Tongue (tissue), 3 donors: ENCODE measurements at places on chromosomes 4 and X. TPM values are rescaled to one million over a fixed set of nuclear protein-coding genes. Genes with fewer than 3 reads are reported as not detected.

Gene CLTRN
- total RNA-seq: 1.0 TPM

Gene RNF212
- total RNA-seq: 4.0 TPM

Gene STBD1
- total RNA-seq: 64.8 TPM

Gene CDS1
- total RNA-seq: 4.5 TPM

Gene RASSF6
- 3.3 TPM for total RNA-seq

Gene EDA
- total RNA-seq: 21.2 TPM

Gene GATA1
- total RNA-seq: 0.41 TPM

Gene MTNR1A
- total RNA-seq: 0.21 TPM

Gene H2BW2
- not detected for total RNA-seq

Gene TENM3
- total RNA-seq: 62.0 TPM

GRCh38 chr4:186015212-186015817, 53.6 kb upstream of the TLR3 start:
- no peak for DNase-seq

- DNase-seq: no peak
These were observed 1.5 kb upstream of the NDNF start for GRCh38 chr4:121073672-121074381.

- no peak for DNase-seq
These were observed 207.6 kb upstream of the PITX2 start for GRCh38 chr4:110830461-110830860.

- peak; percentile 73 for DNase-seq
These were observed 7.6 kb downstream of the DLG3 start for GRCh38 chrX:70452143-70452733.

DNA sequence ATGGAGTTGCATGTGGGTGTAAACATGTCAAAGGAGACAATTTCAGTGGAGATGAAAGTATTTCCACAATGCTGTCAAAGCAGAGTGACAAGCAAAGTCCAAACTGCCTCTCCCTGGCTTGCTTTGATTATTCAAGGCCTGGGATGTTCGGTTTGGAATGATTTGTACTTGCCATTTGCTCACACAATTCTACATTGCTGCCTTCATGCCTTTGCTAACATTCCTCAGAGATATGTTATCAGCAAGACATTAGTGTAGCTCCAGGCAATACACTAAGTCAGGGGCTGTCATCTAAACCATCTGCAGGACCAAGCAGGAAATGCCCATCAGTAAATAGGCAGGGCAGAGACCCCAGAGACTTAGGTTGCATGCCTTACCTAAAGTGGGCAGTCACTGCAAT, 79.6 kb upstream of the C1QTNF7 start:
- DNase-seq: no peak

- DNase-seq: no peak
These were observed 317 bp downstream of the CMC4 start for GRCh38 chrX:155070663-155070974.

DNA sequence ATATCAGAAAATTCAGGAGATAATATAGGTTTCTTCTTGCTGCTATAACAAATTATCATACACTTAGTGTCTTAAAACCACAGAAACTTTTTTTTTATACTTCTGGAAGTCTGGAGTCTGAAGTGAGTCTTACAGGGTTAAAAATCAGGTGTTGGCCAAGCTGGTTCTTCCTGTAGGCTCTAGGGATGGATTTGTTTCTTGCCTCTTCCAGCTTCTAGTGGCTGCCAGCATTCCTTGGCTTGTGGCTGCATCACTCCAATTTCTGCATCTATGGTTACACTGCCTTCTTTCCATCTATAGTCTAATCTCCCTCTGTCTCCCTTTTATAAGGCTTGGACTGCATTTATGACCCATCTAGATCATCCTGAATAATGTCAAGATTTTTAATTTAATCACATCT, 68.7 kb downstream of the ANTXR2 start:
- DNase-seq: no peak

DNA sequence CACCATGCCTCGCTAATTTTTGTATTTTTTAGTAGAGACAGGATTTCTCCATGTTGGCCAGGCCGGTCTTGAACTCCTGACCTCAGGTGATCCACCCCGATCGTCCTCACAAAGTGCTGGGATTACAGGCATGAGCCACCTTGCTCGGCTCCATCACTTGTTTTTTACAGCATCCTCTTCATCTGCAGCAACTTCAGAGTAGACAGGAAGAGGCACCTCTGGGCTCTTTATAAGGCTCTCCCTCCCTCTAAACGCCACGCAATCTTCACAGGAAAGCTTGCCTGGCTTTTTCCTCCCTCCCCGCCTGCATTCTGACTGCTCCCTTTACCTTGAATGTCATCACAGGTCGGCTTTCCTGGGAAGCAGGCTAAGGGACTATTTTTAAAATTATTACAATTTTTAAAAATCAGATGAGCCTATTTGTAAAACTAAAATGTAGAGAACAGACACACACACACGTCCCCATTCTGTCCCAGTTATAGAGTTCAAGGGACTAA, 111.5 kb upstream of the LDB2 start:
- DNase-seq: no peak

DNA sequence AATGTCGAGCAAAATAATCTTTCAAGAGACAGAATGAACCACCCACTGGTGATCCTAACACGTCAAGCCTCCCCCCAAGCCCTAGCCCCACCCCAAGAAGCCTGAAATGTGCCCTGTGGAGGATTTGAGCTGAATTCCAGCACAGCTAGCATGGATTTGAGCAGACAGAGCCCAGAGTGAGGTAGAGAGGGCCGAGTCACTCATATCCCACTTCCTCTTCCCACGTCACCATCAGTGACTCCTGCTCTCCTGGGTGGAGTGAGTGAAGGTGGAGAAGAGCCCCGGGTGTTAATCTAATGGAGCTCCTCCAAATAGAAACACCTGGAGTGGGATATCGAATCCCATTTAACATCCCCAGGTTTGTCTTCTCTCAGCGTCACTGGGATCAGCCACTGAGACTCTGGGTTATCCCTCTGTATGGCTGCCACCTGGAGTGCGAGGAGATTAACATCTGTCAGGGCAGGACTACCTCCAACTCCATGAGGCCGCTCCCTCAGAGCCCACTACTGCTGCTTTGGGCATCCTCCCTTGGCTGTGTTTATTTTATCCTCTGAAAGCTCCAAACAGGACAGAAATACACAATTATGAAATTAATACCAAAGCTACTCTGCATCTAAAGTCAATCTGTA, 136.6 kb downstream of the NWD2 start:
- DNase-seq: no peak

- DNase-seq: peak; percentile 77
These were observed 63.7 kb downstream of the SEC24D start for GRCh38 chr4:118772081-118772766.

DNA sequence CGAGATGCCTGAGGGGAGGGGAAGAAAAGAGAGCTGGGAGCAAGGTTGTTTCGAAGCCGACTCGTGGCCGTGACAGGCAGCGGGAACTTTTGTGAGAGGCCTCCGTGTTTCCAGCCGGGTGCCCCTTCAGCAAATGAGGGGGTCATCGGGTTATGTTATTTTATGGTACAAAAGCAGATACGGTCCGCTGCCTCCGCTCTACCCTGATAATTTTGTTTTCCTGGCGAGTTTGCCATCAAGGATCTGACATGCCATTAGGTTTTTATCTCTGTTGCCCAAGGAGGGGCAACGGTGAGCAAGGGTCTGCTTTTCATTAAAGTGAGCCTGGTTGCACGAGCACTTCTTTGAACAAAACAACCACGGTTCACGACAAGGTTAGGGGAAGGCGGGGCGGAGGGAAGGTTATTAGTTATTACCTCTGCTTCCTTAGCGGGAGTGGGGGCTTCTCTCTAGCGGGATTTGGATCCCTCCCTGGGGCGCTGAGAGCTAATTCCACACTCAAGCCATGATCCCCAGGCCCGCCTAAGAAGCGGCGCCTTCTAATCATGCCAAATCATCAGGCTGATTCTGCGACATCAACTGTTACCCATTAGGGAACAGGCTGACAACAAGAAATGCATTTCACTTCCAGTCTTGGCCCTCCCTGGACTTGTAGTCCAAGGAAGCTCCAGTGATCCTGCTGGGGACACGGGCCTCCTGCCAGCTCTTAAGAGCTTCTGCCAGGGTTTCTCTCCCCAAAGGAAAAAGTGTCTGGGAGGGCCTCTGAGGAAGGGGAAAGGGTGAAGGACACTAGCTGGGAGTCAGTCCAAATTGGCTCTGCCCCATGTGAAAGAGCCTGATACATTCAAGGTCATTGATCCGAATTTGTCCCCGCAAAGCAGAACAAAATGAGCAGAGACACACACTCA, 617.7 kb downstream of the MID1IP1 start:
- peak; percentile 49 for DNase-seq

DNA sequence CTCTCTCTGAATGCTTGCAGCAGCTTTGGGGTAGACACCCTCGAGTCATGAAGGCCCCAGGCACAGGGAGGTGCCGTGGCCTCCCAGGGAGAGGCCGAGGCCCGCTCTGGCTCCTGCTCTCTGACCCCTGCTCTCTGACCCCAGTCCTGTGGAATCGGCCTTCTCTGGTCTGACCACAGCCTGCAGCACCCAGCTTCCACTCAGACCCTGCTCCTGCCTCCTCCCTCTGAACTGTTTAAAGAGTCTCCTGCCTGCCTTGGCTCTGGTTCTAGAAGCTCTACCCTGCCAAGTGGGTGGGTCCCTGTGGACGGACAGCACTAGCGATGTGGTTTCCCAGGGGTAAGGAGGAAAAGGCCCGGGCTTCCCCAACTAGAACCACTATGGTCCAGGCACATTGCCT, 78.2 kb upstream of the TMEM150C start:
- no peak for DNase-seq

- DNase-seq: no peak
These were observed 90.8 kb upstream of the SHISA3 start for GRCh38 chr4:42306221-42307109.

- no peak for DNase-seq
These were observed 77.3 kb downstream of the AFF2 start for GRCh38 chrX:148577741-148578140.

DNA sequence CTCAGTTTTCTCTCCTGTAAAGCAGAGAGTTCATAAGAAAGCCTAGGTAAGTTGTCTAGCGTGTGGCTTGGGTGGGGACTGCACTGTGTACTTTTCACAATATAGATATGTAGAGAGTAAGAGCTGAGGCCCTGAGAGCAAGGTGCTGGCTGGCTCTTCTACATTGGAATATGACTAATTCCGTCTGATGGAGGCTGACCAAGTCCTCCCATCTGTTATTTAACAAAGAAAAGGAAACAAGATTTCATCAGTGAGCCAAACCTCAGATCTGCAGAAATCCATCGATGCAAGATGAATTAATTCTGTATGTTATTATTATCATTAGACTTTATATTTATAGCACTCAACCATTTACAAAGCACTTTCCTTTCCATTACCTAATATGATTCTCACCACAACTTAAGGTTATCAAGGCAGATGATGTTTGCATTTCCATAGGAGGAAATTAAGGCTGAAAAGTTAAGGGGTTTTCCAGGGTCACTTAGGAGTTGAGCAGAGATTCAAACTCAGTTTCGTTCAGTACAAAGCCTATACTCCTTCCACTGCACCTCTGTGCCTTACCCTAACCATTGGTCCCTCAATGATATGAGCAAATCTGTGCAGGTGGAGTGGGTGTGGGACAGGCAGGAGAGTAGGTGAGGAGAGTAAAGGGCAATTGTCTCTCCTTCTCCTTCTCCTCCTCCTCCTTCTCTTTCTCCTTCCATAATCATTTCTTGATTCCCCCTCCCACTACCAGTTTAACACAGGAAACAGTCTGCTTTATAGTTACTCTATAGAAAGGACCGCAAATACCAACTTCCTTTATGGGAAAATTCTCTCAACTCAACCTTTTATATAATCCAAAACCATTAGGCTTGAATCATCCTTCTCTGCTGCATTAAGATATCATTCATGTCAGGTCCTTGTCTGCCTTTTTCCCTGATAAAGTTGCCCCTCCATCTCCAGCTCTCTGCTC, 27.6 kb upstream of the SRD5A3 start:
- DNase-seq: peak; percentile 40

GRCh38 chr4:16000708-16001483, 37.9 kb upstream of the FGFBP2 start:
- DNase-seq: peak; percentile 14

DNA sequence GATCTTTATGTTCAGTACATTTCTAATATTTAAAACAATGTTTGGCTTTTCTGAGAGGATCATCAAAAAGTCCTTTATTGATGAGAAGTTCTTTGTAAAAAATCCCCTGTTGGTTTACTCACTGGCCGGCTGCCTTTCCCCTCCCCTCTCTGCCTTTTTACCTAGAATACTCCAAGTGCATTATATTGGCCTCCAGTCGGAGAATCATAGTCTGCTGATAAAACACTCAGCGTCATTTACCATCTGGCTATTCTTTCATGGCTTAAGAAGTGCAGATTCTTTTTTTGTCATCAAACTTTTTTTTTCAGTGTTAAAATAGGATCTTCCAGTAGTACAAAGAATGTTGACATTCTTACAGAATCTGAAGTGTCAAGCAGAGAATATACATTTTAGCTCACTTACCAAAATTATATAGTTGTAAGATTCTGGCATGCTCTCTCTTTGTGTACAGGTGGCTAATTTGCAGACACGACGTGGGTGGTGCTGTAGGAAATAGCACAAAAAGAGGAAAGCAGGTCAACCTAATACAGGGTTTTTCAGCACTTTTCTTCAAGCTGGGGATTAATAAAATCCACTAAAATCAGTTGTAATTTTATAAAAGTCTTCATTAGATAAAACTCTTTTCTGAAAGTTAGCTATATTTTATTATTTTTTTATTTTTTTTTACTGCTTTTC, 731.8 kb downstream of the KCTD8 start:
- no peak for DNase-seq

- no peak for DNase-seq
These were observed 309.4 kb downstream of the GLUD2 start for GRCh38 chrX:121356850-121357171.

- DNase-seq: no peak
These were observed 124.6 kb downstream of the ANOS1 start for GRCh38 chrX:8607326-8607725.
